Stimulated activated effector memory CD8-positive, alpha-beta T cell treated with anti-CD3 and anti-CD28 coated beads, Interleukin-12 subunit alpha, Interleukin-12 subunit beta, amount 100 ng/mL, for 72 hours (primary cell): ENCODE measurements at places on chromosomes 2 and 18.
A peak's percentile ranks its signal among the peaks of the same experiment; 100 is the strongest.

DNA sequence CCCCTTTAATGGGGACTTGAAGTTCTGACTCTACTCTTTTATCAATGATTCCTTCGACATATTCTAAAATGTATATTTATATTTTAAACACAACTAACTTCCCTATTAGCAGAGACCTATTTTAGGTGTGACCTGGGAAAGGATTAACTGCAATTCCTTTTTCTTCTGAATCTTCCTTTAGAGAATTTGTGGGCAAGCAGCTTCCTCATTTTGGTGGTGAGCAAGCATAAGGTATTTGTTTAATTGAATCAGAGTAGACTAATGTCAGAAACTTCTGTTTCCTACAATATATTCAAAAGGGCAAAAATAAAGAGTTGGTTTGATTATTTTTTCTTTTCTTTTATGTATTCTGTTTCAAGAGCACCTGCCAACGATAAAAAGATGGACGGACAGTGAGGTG lies 237.0 kb downstream of the IKZF2 start:
- DNase-seq: no peak

GRCh38 chr2:200451511-200451910 lies 58.4 kb downstream of the KCTD18 start:
- DNase-seq: no peak

GRCh38 chr2:1626271-1626681 lies 118.0 kb downstream of the PXDN start:
- no peak for DNase-seq

GRCh38 chr2:152611458-152612231 lies 105.6 kb downstream of the PRPF40A start:
- DNase-seq: no peak

DNA sequence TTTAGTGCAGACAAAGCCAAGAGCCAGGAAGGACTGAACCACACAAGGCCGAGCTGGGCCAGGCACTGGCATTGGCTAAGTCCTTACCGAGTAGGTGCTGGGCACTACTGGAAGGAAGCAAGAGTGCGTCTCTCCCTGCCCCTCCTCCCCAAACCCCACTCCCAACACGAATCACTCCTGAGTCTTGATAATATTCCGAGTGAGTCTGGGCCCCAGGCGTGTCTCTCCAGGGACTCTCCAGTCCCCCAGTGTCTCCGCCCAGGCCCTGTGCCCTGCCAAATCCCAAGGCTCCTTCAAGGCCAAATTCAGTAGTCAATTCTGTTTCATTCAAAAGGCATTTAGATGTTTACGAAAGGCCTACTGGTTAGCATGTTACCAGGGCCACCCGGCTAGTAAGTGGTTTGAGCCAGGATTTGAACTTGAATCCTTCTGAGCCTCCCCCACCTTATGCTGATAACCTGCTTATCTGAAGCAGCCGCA lies 82.8 kb downstream of the GLI2 start:
- DNase-seq: no peak

- no peak for DNase-seq
Measured at GRCh38 chr2:198311020-198311419, 506.6 kb downstream of the PLCL1 start.

GRCh38 chr2:215917953-215918620 lies 95.3 kb downstream of the MREG start:
- no peak for DNase-seq

DNA sequence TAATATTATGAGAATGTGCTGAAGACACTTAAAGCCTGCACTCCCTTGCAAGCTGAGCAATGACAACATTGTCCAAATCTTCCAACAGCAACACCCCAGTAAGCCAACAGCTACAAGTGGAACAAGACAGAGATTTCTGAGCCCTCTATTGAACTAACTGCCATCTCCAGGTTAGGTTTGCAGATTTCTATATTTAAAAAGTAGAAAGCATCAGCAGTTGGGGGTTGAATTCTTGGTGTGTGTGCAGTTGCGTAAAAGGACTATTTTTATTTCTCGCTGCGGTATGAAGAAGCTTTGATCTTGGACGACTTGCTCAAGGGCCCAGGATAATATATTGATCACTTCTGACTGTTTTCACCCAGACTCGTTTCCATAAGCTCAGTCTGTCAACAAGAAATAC lies 106.2 kb upstream of the ZFP36L2 start:
- DNase-seq: no peak

- no peak for DNase-seq
Measured at GRCh38 chr2:19676770-19677169, 225.0 kb downstream of the TTC32 start.

DNA sequence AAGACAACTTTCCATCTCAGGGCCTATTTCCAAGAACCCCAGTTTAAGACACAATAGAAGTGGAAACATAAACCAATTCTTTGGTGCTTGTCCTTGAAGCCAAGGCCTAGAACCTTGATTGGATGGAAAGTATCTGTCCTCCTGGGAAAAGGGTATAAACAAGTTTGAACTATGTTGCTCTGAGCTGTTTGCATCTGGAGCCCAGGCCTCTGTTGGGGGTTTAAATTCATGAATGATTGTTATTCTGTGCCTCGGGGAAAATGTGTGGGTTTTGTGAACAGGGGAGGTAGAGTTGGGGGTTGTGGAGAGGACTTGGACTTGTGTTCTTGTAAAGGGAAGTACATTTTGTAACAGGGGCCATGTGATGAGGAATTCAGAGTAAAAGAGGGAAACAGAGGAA lies 406.1 kb downstream of the SLC4A3 start:
- DNase-seq: no peak

DNA sequence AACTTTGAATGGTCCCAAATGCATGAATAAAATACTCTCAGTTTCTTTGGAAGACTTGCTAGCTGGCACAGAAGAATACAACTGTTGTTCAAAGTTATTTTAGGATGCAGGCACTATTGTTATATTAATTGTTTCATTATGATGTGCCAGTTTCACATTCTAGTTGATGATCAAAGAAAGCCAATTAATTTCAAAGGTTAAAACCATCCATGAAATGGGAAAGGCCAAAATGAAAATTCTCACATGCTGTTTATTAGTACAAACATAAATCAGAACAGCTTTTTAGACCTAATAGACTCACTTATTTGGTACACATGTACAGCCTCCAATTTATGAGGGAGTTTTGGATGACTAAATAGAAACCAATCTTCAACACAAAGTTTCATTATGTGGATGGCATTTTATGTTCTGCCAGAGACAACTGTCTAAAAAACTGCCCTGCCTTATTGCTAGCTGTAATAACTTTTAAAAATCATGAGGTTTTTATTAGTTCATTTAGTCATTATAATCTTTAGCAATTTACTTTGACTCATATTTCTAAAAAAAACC lies 42.2 kb downstream of the RFTN2 start:
- DNase-seq: no peak

DNA sequence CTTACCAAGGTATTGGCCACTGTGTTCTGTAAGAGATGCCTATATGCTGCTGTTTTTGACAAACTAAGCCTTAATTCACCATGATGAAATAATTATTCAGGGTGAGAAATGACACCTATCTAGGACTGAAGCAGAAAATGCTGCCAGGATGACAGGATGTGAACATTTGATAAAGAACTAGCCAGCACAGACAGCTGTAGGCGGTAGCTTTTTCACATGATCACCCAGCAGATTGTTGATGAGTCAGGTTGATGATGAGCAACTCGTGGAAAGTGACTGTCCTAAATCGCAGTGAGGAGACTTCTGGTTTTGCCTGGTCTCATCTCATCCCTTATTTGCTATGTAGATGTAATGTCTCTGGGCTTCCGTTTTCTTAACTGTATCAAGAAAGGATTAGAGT lies 144.1 kb downstream of the PRPF40A start:
- DNase-seq: peak; percentile 60

DNA sequence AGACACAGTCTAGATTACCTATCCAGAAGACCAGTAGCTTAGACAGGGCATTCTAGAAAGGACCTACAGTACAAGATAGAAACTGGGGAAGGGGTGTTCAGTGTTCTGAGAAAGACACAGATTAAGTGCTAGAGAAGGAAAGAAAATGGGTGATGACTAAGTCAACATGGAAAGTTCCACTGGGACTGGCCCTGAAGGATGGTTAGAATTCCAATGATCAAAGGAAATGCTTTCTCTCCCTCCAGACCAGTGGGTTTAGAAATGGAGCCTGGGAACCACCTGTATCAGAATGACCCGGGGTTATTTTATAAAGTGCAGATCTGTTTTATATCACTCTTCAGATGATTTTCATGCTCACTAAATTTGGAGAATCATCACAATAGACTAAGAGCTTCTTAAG lies 5.8 kb upstream of the COLEC12 start:
- no peak for DNase-seq

- no peak for DNase-seq
Measured at GRCh38 chr2:205170399-205170798, 511.9 kb upstream of the NRP2 start.

DNA sequence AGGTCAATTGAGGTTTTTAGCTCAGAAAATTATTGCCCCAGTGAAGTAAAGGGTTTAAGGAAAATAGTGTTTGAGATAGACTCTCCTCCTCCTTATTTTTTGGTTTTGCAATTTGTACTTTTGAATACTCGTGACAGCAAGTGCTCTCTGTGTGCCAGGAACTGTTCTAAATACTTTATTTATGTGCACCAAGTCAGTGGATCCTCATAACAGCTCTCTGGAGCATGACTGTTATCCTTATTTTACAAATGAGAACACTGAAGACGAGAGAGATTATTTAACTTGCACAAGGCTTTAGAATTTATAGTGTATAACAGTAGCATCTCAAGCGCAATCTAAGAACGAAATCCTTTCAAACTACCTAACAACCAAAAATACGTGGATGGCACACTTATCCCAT lies 24.7 kb downstream of the BABAM2 start:
- DNase-seq: no peak

DNA sequence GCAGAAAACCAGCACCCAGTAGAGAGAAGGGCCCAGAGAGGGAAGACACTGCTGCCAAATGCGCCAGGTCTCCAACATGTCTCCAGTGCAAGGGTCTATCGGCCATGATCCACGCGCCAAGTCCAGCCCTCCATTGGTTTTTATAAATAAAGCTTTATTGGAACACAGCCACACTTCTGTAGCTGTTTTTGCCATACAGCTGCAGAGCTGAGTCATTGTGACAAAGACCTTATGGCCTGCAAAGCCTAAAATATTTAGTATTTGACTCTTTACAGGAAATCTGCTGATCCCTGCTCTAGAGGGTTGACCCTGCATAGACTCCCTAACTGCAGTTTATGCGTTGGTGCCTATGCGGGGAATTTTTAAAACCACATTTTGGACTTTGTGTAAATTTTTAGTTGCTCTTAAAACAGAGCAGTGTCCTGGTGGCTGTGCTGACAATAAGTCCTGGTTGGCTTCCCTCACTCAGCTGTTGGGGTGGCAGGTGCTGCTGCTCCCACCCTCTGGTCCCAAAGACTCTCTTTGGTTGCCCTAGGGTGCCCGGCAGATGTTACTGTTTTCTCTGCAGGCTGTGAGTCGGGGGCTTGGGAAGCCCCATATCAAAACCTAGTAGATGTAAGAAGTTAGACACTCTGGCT lies 154.9 kb downstream of the CTIF start:
- no peak for DNase-seq

DNA sequence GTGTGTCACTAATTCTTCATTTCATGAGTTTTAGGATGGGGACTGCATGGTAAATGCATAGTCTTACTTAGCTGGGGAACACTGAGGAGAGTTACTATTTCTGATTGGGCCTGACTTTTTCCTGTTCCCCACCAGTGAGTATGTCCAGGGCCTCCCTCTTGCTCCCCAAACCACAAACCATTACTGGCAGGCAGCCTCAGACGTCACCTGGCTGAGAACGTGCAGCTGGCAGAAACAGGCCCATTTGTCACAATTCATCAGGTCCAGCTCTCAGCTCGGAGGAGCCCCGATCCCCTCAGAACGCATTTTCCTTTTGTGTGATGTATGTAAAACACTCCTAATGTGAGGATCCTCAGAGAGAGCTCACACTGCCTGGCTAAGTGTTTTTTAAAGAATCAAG lies 71.7 kb upstream of the SIX3 start:
- DNase-seq: no peak

DNA sequence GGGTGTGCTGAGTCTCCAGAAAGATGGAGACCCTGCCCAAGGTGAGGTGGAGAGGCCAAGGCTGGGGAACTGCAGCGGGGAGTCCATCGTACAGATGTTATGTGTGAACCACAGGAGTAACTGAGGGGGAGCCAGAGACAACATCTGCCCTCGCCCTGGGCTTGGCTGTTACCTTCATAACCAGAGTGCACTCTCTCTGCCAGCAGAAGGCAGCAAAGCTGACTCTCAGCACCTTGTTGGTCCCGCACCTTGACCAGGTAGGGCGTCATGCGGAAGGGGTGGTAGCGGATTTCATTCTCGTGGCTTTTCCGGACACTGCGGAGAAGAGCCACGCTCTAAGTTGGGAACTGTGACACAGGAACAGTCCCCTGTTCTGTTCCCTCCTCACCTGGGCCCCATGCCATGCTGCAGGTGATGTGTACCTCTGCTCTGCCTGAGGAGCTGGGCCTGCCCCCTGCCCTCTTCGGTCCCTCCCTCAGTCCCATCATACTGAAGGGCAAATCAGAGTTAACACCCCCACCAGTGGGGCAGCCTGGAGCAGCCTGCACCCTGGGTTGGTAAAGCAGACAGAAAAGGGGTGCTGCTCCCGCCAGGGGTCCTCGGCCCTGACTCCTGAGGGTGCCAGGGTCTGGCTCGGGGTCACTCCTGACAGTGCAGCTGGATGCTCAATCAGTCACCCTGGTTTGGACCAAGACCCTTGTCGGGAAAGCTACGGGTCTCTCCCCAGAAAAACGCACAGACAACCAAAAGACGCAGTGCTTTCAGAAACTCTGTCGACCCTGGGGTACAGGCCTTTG lies 20.3 kb downstream of the PER2 start:
- DNase-seq: no peak

DNA sequence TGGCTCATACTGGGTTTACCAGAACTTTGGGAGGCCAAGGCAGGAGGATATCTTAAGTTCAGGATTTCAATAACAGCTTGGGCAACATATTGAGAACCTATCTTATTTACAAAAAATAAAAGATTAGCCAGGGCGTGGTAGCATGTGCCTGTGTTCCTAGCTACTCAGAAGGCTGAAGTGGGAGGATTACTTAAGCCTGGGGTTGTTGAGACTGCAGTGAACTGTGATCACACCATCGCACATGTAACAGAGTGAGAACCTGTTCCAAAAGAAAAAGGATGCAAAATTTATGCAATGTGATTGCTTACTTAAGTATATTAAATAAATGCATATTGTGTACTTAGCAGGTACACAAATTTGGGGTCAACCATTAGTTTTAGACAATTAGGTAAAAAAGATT lies 768.9 kb upstream of the CDH7 start:
- DNase-seq: no peak

DNA sequence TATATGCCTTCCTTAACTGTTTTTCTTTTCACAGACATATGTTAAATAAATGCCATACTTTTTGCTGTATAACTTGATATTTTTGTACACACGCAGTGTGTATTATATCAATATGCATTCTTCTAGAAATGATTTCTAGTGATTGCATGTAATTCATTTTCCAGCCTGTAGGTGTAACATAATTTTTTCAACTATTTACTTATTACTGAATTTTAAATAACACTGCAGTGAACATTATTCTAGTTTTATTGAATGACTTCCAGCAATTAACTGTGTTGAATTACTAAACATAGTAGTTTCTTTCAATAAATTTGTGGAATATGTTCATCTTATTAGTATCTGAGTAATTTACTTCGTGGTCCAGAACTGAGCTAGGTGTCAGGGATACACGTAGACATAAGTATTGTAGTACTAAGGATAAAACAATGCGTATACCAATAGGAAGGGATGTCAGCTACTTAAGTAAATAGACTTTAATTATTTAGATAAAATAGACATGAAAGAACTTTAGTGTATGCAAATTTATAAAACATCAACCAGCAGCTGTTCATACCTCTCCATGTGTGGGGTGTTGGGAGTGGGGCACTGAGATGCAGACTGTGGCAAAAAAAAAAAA lies 28.0 kb downstream of the TANC1 start:
- DNase-seq: no peak
